ENCODE measurements at places on chromosomes 12 and 14.

DNA sequence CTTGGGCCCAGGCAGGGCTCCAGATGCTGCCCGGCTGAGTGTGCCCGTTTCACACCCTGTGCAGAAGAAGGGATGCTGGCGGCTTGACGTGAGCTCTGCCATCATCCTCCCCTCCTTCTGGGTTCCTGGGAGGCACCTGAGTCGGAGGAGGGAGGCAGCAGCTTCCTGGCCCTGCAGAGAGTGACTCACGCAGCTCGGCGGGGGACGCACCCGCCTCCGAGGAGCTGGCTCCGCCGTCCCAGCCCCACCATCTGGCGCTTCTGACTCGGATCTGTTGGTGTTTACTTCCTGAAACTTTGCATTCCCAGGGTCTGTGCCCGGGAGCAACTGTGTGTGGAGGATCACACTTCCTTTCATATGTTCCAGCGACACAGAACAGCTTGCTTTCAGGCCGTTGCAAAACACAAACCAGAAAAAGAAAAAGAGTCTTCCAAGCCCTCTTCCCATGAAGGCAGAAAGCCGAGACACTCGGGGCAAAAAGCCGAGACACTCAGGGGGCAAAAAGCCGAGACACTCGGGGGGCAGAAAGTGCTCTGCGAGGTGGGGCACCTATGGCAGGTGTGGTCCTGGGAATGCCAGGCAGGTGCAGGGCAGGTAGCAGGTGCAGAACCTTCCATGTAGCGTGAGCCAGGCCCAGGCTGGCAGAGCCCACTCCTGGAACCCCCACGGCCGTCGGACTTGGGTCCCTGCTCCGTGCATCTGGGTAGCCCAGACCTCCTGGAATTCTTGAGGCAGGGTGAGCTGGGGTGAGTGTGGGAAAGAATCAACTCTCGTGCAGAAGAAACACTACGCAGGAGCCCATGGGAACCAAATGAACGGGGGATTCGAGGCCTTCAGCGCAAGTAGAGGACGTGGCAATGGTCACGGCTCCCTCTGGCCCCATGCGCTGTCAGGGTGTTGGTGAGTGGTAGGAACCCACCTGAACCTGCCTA, 27.6 kb upstream of the GALNT9 start:
- no peak for DNase-seq

GRCh38 chr12:85662207-85662602, 174.0 kb downstream of the RASSF9 start:
- no peak for DNase-seq

GRCh38 chr12:2163177-2163941, 110.6 kb downstream of the CACNA1C start:
- peak; percentile 88 for DNase-seq

DNA sequence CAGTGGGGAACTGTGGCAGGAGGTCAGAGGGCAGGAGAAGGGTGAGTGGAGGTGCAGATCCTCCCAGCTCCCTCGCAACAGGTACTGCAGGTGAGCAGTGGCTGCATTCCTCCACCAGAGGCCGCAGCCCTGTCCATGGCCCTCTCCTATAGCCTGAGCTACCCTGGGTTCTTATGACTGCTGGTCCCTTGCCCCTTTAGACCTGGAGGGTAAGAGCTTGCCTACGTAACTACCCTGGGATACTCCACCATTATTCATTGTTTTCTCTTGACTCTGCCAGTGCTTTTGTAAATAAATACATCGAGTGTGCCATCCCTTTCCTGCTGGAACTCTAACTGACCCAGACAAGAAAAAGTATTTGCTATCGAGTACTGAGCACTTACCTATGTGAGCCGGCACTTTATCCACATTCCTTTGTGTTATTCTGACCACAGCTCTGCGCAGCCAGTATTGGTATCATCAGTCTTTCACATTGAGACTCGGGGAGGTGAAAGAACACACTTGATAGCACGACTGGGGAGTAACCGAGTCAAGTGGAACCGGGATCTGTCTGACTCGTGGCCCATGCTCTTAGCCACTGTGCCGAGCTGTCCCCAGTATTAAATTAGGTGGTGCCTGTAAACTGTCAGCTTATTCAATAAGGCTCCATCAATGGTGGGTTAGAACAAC, 38.5 kb downstream of the LTBP2 start:
- DNase-seq = no peak

GRCh38 chr12:47896633-47897032, 8.2 kb downstream of the VDR start:
- no peak for DNase-seq

DNA sequence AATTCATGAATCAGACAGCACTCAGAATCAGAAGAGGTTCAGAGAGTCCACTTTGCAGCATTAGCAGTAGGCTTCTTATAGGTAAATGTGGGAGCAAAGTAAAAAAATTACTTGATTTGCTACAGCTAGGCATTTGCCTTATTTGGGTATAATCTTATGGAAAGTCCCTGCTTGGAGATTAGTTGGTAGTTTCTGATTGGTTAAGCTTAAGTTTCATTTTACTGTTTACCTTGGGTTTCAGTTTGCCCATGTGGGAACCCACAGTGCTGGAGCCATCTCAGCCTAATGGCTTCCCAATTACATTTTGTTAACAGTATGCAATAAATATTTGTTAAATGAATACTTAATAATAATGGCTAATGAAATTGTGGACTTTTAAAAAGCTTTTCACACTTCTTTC, 311.0 kb upstream of the FLRT2 start:
- DNase-seq = no peak

DNA sequence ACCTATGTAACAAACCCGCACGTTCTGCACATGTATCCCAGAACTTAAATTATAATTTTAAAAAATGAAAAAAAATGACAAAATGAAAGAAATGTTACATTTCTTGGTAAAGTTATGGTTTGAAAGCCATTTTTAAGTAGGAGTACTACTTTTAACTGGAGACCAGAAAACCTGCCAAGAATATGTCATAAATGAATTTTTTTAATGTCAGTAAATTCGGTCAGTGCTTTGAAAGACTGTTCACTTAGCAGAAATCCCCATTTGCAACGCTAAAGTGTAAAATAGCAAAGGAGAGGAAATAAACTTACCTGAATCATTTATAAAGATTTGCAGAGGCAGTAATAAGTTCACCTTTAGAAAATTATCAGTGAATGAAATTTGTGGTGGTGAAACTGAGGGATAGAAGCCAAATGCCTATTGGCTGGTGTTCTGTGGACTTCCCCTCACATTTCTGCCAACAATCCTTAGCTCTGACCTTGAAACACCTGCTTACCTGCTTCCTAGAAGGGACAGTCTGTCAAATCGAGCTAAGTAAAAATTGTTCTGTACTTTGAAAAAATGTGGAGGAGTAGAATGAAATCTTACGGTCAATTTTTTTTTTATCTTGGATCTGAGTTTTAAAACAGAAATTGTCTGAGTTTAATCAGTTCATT, 714.2 kb downstream of the SLC6A15 start:
- no peak for DNase-seq

GRCh38 chr14:87419925-87420324, 573.1 kb downstream of the GALC start:
- DNase-seq = no peak

- DNase-seq = peak; percentile 29
Observed at GRCh38 chr12:104673696-104674482, 217.1 kb downstream of the CHST11 start.

GRCh38 chr14:102822311-102822863, 45.1 kb downstream of the TRAF3 start:
- DNase-seq = no peak

- DNase-seq = no peak
Observed at GRCh38 chr12:31233061-31233730, 92.8 kb downstream of the SINHCAF start.

DNA sequence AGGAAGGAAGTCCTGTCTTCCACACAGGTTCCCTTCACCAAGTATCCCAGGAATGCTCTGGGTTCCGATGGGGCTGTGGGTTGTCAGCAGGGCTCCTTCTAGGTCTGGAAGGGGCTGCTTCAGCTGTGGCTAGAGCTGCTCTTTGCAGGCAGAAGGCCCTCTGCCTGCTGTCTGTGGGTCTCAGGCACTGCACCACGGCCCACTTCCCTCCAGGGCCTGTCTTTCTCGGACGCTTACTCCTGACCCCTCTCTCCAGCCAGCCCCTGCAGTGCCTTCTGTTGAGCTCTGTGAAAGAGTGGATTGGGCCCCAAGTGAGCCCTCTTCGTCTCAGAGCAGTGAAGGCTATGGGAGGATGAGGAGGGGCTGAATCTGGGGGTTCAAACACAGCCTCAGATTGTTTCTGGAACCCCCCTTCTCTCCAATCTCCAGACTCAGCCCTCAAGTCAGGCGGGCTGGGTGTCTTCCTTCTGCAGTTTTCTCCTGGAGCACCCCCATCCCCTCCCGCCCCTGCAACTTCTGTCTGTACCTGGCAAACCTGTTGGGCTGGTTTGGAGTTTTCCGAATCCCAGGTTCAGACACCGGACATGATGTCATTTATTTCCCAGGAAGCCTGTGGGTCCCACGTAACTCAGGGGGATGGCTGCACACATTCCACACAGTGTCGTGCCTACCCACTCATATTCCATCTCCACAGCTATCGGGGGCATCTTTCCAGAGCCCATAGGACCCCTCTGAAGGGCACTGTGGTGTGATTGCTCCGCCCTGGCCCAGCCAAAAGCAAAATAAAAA, 24.9 kb upstream of the SPPL3 start:
- DNase-seq = no peak

DNA sequence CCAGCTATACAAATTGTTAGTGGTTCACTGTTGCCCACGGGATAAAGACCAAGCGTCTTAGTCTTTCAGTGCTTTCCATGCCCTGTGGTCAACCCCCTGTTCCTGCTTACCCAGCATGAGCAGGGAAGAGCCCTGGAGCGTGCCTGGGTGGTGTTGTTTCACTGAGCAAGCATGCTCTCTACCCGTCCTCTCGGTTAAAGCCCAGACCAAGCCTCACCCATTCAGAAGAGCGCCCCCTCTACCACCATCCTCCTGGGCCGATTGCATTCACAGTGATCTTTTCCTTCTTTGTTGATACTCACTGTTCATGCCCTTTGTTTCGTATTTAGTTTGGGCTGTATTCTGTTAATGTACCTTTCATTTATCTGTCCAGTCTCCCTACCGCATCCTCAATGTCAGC, 25.1 kb downstream of the DYRK4 start:
- DNase-seq = no peak

DNA sequence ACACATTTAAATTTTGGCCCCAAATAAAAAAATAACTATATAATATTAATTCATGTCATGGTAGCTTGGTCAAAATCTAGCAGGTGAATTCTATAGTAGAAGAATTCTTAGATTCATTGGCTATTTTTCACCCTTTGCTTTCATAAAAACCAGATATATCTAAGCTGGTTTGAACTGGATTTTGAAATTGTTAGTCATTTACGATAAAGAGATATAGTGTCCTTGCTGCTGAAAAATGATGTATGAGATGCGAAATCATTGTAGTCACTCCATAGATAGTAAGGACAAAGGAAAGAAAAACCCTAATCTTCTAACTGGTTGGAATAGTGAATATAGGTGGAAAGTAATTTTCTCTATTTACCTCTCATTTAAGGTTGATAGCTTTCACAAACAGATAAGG, 12.2 kb upstream of the HIF1A start:
- no peak for DNase-seq

DNA sequence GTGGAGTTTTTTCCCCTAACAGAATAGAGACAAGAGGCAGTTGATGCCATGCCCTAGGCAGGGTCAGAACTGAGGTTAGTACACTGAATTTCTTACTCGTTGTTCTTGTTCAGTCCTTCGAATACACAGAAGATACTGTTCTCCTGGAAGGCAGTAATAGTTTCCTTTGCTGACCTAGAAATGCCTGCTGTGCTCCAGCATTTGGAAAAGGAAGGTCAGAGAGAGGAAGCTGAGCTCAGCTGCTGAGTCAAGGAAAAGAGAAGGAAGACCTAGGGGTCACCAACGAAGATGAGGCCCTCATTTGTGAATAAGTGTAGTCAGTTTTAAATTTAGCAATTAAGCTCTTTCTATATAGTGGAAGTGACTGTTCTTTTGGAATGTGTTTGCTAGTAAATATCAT, 100.1 kb downstream of the CRADD start:
- no peak for DNase-seq

- DNase-seq = no peak
Observed at GRCh38 chr12:8038659-8039114, 6.2 kb downstream of the FOXJ2 start.

- DNase-seq = no peak
Observed at GRCh38 chr12:7130701-7131501, 730 bp downstream of the CLSTN3 start.

- DNase-seq = peak; percentile 95
Observed at GRCh38 chr12:49060237-49061156, at the start of gene KMT2D. TSS of gene KMT2D (minus strand) at chr12:49060794. CDS start at chr12:49055324, 5,470 bp downstream.

DNA sequence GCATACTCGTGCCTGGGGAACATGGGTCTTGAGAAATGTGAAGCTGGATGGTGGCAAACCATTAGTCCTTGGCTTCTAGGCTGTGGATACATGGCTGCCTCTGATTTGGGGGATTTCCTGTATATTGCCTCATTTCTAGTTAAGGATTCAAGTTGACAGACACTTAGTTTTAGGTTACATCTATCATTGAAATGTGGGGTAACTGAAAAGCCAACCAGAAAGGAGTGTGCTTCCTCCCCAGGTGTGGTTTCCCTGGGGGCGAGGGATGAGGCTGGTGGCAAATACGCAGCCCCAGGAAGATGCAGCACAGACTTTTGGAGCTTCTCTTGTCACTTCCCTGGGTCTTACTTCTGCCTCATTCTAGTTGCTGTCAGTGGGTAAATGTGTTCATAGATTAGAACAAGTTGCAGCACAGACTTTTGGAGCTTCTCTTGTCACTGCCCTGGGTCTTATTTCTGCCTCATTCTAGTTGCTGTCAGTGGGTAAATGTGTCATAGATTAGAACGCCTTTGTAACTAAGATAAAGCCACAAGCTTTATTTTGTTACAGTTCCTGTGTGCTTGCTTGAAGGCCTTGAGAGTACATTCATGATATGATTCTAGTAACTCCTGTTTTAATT, 85.1 kb downstream of the BORCS5 start:
- no peak for DNase-seq

- DNase-seq = no peak
Observed at GRCh38 chr14:94646066-94646465, 33.9 kb downstream of the SERPINA3 start.

- no peak for DNase-seq
Observed at GRCh38 chr14:24246765-24247212, 4.4 kb upstream of the TINF2 start.

GRCh38 chr14:65335411-65335947, 77.1 kb upstream of the FUT8 start:
- no peak for DNase-seq

DNA sequence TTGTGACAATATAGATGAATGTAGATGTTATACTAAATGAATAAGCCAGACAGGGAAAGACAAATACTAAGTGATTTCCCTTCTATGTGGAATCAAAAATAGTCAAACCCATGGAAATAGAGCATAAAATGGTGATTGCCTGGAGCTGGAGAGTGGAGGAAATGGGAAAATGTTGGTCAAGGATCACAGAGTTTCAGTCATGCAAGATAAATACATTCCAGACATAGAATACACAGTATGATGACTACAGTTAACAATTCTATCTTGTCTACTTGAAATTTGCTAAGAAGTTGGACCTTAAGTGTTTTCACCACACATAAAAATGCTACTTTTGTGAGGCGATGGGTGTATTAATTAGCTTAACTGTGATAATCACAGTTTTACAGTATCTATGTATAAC, 1182.7 kb downstream of the AACS start:
- DNase-seq = no peak

Data from AG09319 (cell line).